Neural crest cell (in vitro differentiated cells): ENCODE measurements at places on chromosomes 7 and 10. TPM values are rescaled to one million over a fixed set of nuclear protein-coding genes. Genes with fewer than 3 reads are reported as not detected.

TNRC18 gene
- 68.0 and 69.8 TPM in 2 replicates for total RNA-seq

NEURL1 gene
- total RNA-seq, result 1.8 and 2.7 TPM in 2 replicates

NRF1 gene
- 27.4 and 27.5 TPM in 2 replicates for total RNA-seq

CALHM3 gene
- not detected in 2 replicates for total RNA-seq

TMEM106B gene
- 31.8 and 35.0 TPM in 2 replicates for total RNA-seq

DNA sequence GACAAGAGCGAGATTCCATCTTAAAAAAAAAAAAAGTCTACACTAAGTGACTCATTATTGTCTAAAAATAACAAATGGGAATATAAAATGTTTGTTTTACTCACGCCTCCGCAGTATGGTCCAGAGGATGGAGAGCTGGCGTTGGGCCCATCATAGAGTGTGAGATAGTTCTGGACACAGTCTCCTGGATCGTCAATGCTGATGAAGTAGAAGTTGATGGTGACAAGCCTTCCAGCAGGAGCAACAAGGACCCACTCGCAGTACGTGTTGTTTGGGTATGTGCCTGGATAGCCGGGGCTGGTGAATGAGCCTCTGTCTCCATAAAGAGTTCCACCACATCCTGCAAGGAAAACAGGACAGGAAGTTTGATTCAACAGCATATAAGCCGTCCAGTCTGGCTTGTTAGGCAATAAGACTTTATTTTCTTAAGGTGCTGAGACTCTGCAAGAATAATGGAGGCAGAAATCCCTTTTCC is 11.5 kb upstream of the RSU1 start:
- no peaks in the 10 kb centered on the region for H3K27me3 ChIP-seq
- no peak overlapping the region for H3K27ac ChIP-seq
- no peak for DNase-seq

DNA sequence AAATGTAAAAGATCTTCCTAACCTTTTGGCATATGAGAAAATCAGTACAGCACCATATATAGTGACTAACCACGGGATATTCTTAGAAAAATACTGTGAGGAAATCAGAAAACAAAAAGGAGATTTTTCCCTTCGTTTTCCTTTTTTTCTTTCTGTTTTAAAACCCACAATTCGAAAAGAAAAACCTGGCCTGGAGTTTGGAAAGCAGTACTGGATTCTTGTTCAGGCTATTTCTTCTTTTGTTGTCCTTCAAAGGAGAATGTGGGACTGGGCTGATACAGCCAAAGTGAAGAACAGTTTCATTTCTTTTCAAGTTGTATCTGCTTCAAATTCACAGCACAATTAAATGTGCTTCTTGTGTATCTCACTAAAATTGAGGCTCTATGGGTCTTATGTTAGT is 156.8 kb upstream of the PHYHIPL start:
- H3K4me3 ChIP-seq, result no peak overlapping the region
- peak overlapping the region; percentile 84 for H3K27ac ChIP-seq
- peaks cover 34% of the 10 kb centered on the region for H3K4me1 ChIP-seq
- no peaks in the 10 kb centered on the region for H3K36me3 ChIP-seq

- H3K27me3 ChIP-seq, result no peaks in the 10 kb centered on the region
- no peak overlapping the region for H3K27ac ChIP-seq
- no peak for DNase-seq
- peaks cover 3% of the 10 kb centered on the region for H3K36me3 ChIP-seq
- H3K4me1 ChIP-seq, result peaks cover 21% of the 10 kb centered on the region
Observed at GRCh38 chr10:113087165-113088029, 137.3 kb downstream of the TCF7L2 start.

- DNase-seq, result peak; percentile 50
- H3K4me3 ChIP-seq, result no peak overlapping the region
- peaks cover 3% of the 10 kb centered on the region for H3K36me3 ChIP-seq
- peaks cover 12% of the 10 kb centered on the region for H3K4me1 ChIP-seq
Observed at GRCh38 chr10:25125201-25125611, 49.6 kb upstream of the GPR158 start.

GRCh38 chr7:45574669-45575500 is 717 bp downstream of the ADCY1 start:
- peak overlapping the region; percentile 86 for H3K4me3 ChIP-seq
- H3K27me3 ChIP-seq, result peaks cover 61% of the 10 kb centered on the region

DNA sequence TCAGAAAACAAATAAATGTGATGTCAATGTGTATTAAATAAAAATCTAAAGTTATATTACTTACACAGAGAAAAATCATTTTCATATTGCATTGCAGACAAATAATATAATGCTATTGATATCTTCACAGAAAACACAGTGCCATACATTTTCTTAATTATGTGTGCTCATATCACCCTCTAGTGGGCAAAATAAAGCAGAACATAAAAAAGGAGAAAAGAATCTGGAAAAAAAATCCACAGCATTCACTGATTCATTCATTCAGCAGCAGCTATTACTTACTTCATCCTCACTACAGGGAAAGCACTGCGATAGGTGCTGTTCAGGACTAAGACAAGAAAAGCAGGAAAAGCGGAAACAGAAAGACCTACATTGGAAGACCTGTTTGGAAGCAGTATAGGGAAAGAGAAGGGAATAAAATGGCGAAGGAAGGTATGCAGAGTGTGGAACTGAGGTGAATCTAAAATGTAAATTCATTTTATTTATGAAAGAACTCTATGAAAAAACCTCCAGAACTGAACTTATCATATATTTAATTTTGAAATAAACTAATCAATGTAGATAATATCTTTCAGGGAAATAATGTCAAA is 73.2 kb downstream of the POT1 start:
- H3K27me3 ChIP-seq, result no peaks in the 10 kb centered on the region
- peaks cover 7% of the 10 kb centered on the region for H3K36me3 ChIP-seq
- DNase-seq, result no peak
- H3K4me3 ChIP-seq, result no peak overlapping the region
- H3K27ac ChIP-seq, result no peak overlapping the region

DNA sequence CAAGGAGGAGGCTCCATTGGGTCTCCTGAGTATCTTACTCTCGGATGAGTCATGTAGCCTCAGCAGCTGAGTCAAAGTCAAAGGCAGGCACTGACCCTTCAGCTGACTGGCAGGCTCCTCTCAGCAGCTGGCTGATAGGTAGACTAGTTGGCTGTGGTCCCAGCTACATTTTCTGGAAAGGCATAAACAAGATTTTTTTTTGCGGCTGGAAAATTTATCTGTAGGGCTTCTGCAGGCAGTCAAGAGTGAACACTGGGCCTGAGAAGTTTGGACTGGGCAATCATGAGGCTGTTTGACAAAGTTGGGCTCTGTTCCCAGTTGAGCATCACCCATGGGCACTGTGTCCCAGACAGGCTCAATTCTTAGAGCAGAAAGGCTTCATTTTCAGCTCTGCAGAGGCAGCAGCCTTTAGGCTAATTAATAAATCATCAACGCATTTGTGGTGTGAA is 796.2 kb downstream of the CCSER2 start:
- H3K27me3 ChIP-seq, result no peaks in the 10 kb centered on the region
- H3K4me3 ChIP-seq, result no peak overlapping the region
- H3K36me3 ChIP-seq, result no peaks in the 10 kb centered on the region
- H3K27ac ChIP-seq, result no peak overlapping the region

- H3K27ac ChIP-seq, result peak overlapping the region; percentile 59
- H3K4me3 ChIP-seq, result peak overlapping the region; percentile 24
- H3K4me1 ChIP-seq, result peaks cover 68% of the 10 kb centered on the region
- no peak for DNase-seq
- peaks cover 17% of the 10 kb centered on the region for H3K36me3 ChIP-seq
Observed at GRCh38 chr7:121932768-121933167, 59.8 kb downstream of the PTPRZ1 start.

DNA sequence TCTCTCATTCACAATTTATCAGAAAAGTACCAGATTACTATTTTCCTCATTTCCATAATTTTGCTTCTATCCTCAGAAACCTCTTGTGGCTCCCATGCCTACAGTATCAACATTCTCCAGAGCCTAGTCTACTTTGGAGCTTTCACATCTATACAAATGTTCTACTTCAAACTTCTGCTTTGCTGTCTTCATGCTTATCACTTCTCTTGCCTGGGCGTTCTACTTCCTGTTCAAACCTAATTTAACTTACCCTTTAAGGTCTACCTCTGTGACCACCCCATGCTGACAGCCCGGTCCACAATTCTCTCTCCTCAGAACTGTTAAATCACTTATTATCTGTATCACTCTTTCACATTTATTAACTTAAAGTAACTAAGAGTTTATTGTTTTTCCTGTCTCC is 6.1 kb upstream of the PTPN12 start:
- peaks cover 8% of the 10 kb centered on the region for H3K36me3 ChIP-seq
- no peak overlapping the region for H3K27ac ChIP-seq

DNA sequence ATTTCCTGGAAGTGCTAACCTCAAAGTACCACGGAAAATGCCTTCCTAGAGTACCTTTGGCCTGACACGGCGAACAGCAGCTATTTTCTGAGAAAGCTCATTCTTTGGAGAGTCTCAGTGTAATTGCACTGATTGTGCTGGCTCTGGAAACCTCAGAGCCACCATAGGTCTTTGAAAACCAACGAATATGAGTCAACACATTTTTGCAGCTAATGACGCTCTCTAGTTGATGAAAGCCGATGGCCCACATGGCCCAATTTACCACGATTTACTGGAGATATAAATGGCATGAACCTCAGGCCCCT is 187.1 kb downstream of the ADARB2 start:
- no peaks in the 10 kb centered on the region for H3K36me3 ChIP-seq
- H3K27ac ChIP-seq, result no peak overlapping the region
- no peaks in the 10 kb centered on the region for H3K27me3 ChIP-seq
- DNase-seq, result no peak
- no peaks in the 10 kb centered on the region for H3K4me1 ChIP-seq

DNA sequence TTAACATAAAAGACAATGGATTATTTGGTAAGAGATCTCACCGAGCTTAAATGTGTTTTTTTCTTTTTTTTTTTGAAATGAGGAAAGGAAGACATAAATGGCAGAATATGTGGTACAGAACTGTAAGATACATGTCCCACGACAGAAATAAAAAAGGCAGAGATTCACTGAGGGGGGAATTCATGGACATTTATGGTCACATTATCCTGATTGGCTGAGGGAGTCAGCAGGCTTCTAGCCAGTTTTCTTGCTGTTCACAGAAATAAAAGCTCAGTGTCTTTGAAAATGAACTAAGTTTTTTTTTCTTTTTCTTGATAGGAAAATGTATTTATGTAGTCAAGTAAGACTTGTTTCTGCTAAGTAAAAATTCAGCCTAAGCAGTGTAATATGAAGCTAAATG is 8.2 kb upstream of the FAS start:
- no peak overlapping the region for H3K27ac ChIP-seq
- H3K4me3 ChIP-seq, result no peak overlapping the region
- no peaks in the 10 kb centered on the region for H3K27me3 ChIP-seq
- H3K4me1 ChIP-seq, result peaks cover 5% of the 10 kb centered on the region

- no peak overlapping the region for H3K27ac ChIP-seq
- no peak for DNase-seq
- H3K27me3 ChIP-seq, result peaks cover 10% of the 10 kb centered on the region
- H3K4me1 ChIP-seq, result peaks cover 23% of the 10 kb centered on the region
- no peak overlapping the region for H3K4me3 ChIP-seq
Observed at GRCh38 chr7:43764039-43764761, 5.7 kb downstream of the BLVRA start.

DNA sequence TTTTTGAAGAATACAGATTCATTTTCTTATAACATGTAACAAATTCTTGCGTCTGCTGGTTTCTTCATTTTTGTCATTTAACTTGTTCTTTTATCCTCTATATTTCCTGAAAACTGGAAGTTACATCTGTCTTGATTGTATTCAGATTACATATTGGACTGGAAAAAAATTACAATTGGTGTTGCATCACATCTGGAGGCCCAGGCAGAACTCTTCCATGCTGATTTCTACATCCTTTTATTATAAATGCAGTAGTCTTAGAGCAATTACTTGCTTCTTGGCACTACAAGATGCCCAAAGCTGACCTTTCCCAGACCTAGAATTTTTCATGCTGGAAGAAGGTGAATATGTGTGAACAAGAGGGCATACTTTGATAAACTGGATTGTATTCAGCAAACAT is 460.9 kb upstream of the CNTNAP2 start:
- H3K27ac ChIP-seq, result no peak overlapping the region
- H3K4me3 ChIP-seq, result no peak overlapping the region
- DNase-seq, result no peak
- H3K4me1 ChIP-seq, result no peaks in the 10 kb centered on the region
- no peaks in the 10 kb centered on the region for H3K36me3 ChIP-seq

DNA sequence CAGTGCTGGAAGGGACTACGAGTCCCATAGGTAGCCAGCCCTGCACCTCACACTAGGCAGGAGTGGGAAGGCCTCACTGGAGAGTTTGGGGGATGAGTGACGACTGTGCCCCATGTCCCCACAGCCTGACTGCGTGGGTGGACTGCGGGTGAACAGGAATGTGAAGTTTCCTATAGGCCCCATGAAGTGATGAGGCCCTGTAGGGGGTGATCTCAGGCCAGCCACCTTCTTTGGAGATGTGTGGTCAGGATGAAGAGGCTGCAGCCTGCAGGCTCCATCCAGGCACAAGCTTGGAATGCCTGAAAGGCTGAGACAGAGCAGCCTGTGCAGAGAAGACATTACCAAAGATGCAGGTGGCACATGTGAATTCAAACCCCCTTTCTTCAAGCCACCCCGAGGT is 94.9 kb downstream of the CPXM2 start:
- H3K27ac ChIP-seq, result no peak overlapping the region
- H3K27me3 ChIP-seq, result no peaks in the 10 kb centered on the region
- H3K4me3 ChIP-seq, result no peak overlapping the region
- DNase-seq, result no peak
- H3K4me1 ChIP-seq, result peaks cover 12% of the 10 kb centered on the region
